ENCODE measurements at places on chromosomes 13 and 19. TPM values are rescaled to one million over a fixed set of nuclear protein-coding genes. Genes with fewer than 3 reads are reported as not detected.

GRK1 gene
- not detected for polyA plus RNA-seq

SLC5A5 gene
- polyA plus RNA-seq: 0.20 TPM

FOXA3 gene
- polyA plus RNA-seq: 1.2 TPM

TMEM255B gene
- 0.28 TPM for polyA plus RNA-seq

CCL25 gene
- not detected for polyA plus RNA-seq

TNFRSF19 gene
- polyA plus RNA-seq: 1.8 TPM

SSBP4 gene
- polyA plus RNA-seq: 37.8 TPM

POSTN gene
- polyA plus RNA-seq: 0.04 TPM

KCNK6 gene
- polyA plus RNA-seq: 2.8 TPM

GRCh38 chr13:60139272-60139671, 24.5 kb downstream of the DIAPH3 start:
- DNase-seq: no peak

GRCh38 chr13:23081901-23082300, 98.9 kb upstream of the SGCG start:
- no peak for DNase-seq

- DNase-seq: no peak
Observed at GRCh38 chr13:49240017-49240416, 7.7 kb upstream of the CDADC1 start.

DNA sequence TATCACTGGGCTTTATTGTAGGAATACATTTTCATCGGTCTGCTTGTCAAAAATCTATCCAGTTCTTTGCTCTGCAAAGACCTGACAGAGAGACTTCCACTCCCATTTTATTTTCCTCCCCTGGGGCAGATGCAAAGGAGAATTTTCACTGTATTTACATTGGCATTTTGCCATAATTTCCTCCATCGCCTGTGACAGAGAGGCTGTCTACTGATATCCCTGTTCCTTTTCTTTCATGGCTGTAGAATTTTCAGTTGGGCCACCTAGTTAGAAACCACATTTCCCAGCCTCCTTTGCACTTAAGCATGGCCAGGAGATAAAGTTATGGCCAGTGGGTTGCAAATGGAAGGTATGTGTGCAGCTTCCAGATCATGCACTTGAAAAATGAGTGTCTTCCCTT, 89.3 kb downstream of the NUFIP1 start:
- DNase-seq: no peak

DNA sequence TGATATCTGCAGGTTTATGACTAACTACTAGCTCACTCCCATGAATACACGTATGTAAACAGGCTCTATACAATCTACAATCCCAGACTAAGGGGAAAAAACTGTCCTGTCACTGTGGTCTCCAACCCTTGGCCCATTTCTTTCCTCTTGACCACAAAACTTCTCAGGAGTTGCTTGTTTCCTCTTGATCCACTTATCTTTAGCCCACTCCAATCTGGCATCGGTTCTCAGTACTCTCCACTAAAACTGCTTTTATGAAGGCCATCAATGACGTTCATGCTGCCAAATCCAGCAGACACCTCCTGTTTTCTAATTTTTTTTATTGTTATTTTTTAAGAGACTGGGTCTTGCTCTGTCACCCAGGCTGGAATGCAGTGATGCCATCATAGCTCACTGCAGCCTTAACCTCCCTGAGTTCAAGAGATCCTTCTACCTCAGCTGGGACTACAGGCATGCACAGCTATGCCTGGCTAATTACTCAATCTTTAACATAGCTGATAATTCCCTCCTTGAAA, 31.9 kb upstream of the USPL1 start:
- DNase-seq: no peak

DNA sequence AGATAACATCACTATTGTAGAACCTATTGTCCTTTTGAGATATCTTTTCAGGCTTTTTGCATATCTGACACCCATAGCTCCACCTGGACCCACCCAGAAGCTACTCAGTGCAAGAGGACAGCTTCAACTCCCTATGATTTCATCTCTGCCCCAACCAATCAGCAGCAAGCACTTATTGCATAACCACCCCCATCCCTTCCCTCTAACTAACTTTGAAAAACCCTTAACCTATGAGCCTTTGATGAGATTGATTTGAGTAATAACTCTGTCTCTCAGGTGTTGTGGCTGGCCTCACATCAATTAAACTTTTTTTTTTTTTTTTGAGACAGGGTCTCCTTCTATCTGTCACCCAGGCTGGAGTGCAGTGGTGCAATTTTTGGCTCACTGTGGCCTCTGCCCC, 13.4 kb upstream of the MTRF1 start:
- DNase-seq: no peak

DNA sequence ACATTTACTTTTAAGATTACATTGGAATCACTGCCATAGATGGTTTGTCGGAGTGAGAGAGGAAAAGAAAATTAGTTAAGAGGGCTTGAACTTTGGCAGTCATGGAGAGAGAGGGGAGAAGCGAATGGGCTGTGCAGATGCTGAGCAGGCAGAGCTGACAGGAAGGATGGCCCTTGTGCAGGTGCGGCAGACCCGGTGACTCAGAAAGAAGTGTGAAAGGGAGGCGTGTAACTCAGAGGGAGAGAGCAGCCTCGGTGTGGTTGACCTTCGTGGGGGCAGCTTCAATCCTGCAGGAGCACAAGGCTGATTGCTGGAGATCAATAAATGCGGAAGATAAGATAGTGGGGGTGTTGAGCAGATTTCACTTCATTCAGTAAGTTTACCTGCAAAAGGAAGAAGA, 76.9 kb downstream of the TNFSF13B start:
- DNase-seq: no peak

- DNase-seq: no peak
Observed at GRCh38 chr13:44305917-44306370, 67.7 kb upstream of the SERP2 start.

GRCh38 chr13:41700790-41701310, 243.5 kb downstream of the RGCC start:
- no peak for DNase-seq

DNA sequence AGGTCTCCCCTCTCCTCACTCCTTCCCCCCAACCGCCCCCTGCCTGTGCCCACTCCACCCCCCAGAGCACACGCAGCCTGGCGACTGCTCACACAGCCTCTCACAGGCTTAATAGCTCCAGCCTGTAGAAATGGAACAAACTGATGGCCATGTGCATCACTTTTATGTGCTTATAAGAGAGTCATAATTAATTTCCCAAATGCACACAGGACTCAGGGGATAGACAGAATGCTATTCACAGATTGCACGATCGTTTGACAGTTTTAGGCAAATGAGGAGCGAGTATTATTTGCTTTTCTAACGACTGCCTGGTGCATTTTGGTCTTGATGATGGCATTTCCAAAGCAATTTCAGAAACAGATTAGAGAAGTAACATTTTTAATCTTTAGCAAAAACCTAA, 97.7 kb upstream of the VSTM2B start:
- no peak for DNase-seq

- no peak for DNase-seq
Observed at GRCh38 chr13:99256283-99256682, 1.9 kb downstream of the GPR18 start.

DNA sequence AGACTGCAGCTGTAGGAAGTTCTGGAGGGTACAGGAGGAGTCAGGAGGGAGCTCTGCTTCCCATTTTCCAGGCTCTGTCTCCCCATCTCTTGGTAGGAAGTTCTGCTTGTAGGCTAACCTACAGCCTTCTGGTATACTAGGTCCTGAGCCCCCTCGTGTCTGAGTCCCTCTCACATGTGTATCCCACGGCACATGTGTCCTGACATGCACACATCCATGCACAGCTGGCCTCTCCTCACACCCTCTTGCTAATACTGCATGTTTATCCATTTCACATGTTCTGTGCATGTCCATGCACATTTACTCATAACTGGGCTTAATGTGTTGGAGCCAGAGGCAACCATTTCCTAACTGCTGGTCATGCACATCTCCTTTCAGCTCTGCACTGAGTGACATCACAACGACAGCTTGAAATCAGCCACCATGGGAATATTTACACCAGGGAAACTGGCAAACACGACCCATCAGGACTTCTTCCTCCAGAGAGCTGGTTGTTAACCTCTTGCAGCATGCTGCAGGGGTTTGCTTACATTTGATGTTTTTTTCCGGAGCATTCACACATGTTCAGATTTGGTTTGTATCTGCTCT, 3.0 kb downstream of the CD209 start:
- no peak for DNase-seq
